ENCODE measurements at places on chromosomes 4 and X. TPM values are rescaled to one million over a fixed set of nuclear protein-coding genes. Genes with fewer than 3 reads are reported as not detected.

The RBMX2 gene
- 45.9 TPM for total RNA-seq

The AMTN gene
- total RNA-seq: 0.57 TPM

The F11 gene
- total RNA-seq: not detected

The GPR50 gene
- not detected for total RNA-seq

The TRAPPC2 gene
- total RNA-seq: 21.0 TPM

The NCBP2L gene
- 0.09 TPM for total RNA-seq

The GNRHR gene
- total RNA-seq: not detected

Measured in thymus (tissue), 14 donors.